Stimulated activated CD4-positive, alpha-beta T cell treated with anti-CD3 and anti-CD28 coated beads, Interleukin-4, amount 100 ng/mL, for 48 hours (primary cell): ENCODE measurements at places on chromosomes 4 and X.

DNA sequence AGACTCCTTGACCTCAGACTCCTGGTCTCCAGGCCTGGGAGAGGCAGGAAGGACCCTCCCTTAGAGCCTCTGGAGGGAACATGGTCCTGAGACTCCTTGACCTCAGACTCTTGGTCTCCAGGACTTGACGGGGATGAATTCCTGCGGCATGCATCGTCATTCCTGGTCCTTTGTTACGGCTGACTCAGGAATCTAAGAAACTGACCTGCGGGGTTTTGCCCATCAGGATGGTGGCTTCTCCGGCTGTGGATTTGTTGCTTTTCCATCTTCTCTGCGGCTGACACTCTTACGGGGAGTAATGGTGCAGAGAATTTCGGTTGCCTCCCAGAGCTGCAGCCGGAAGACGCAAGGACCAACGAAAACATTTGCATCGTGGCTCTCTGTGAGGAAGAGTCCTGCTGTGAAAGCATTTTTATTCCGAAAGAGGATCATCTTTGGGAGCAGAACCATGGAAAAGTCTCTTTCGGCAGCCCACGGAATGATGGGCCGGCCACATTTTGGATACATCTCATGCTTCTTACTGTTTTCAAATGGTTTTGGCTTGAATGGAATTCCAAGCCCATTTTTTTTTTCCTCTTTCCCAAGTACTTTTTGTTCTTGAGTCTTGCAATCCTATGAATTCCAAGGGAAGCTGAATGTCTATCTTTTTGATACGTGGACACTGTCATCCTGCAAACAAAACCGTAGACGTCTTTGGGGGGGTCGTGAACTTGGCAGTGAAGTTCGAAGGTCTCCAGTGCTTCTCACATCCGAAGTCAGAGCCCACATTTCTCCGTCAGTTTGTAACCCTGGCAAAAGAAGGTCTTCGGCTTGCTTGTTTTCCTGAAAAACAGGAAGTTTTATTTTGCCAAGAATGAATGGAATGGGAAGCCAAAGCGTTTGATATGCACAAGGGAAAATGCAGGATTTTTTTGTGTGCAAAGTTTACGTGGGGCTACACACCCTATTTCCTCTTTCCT lies 36.5 kb downstream of the SHOX start:
- no peak for DNase-seq

- DNase-seq = no peak
Measured at GRCh38 chr4:82903737-82904136, 3.2 kb downstream of the THAP9 start.

DNA sequence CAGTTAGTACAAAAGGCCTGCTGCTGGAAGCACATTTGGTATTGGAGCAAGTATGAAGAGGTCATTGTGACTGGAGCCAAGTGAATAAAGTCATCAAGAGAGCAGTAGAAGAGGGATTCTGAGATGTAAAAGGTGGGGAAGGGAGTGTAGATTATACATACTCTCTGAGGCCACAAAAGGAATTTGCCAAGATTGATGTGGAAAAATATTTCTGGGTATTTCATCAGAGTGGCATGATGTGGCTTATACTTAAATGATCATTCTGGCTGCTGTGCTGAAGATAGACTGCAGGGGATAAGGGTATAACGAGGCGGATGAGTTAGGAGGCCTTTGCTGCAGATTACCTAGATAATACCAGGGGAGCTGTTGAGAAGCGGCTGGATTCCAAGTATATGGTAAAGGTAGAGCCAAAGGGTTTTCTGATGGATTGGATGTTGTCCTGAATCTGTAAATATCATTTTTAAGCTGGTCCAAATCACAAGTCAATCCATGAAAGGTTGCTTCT lies 231.8 kb upstream of the AGA start:
- DNase-seq = no peak

- peak; percentile 16 for DNase-seq
Measured at GRCh38 chr4:6546681-6547447, 28.1 kb upstream of the MAN2B2 start.

GRCh38 chrX:154032160-154032559 lies 12.5 kb upstream of the IRAK1 start:
- no peak for DNase-seq

- DNase-seq = no peak
Measured at GRCh38 chrX:31819455-31819854, 747.6 kb upstream of the FTHL17 start.

DNA sequence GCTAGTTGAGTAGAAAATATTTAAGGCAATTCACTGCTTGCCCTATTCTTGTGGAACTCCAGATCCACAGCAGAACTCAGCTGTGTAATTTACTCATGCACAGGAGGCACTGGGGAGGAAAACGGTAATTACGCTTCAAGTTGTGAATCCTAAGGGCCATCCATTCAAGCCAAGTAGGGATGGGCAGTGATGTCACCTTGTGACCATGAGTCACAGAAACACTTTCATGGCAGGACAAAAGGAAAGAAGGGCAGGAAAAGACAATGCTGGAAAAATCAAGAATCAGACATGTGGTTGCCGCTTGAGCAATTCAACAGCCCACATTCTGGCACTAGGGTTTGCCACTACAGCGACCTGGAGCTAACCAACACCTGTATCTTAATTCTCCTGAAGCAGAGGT lies 1.4 kb downstream of the PAQR3 start:
- DNase-seq = no peak

DNA sequence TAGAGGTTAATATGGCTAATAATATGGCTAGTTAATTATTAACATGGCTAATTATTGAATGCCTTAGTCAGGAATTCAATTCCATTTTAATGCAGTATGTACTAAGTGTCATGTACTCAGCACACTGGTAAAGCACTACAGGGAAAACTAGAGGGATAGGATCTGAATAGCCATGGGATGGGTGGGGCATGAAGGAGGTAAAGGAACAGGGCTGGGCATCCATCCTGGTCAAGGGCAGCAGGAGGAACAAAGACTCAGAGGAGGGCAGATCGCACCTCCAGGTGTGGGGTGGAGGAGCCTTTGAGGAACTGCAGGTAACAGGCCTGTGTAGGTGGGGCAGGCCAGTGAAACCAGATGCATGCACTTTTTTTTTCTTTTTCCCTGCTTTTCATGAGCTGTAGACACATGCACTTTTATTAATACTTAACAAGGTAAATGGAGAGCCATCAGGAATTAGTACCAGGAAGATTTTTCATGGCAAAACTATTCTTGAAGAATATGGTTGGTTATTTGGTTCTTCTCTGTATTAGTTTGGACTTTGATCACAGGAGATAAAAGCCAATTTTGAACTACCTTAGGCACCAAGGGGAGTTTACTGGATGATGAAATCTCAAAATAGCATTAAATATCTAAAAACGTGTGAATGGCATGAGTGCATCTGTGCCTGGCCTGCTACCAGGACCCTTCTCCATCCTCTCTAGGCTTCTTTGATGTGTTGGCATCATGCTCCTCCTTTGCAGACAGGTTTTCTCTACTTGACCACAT lies 88.3 kb downstream of the CC2D2A start:
- DNase-seq = no peak

- DNase-seq = peak; percentile 34
Measured at GRCh38 chrX:131830400-131831184, 192.5 kb upstream of the STK26 start.

- no peak for DNase-seq
Measured at GRCh38 chr4:189838821-189839497, 101.7 kb upstream of the FRG1 start.

DNA sequence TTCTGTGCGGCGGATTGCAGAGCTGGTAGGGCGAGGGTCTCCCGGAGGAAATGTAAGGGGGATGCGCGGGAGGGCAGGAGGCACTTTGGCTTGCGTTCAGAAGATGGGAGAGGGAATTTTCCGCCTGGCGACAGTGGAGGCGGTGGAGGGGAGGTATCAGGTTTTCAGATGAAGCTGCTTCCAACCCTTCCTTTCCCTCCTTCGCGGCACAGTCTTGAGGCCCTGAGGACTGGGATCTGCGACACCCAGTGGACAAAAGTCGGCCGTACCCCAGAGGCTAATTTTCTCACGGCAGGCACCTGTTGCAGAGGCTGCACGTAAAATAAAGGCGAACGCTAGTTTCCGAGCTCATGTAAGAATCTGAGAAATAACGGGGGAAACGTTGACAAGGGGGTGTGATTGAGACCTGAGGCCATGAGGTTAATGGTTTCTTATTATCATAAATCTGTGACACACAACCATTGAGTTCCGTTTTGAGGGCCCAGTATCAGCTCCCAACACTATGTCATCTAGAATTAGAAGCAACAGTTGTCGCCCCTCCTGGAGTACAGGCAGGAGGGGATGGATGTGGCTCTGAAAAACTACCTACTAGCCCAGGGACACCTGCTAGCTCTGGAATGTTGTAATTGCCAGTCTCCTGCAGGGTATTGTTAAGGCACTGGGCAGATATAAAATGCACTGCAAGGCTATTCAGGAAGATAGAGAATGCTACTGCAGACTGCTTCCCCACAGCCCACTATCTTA lies 1.1 kb downstream of the ZCCHC18 start:
- peak; percentile 15 for DNase-seq

GRCh38 chrX:151725338-151725614 lies 9.3 kb upstream of the CNGA2 start:
- no peak for DNase-seq

DNA sequence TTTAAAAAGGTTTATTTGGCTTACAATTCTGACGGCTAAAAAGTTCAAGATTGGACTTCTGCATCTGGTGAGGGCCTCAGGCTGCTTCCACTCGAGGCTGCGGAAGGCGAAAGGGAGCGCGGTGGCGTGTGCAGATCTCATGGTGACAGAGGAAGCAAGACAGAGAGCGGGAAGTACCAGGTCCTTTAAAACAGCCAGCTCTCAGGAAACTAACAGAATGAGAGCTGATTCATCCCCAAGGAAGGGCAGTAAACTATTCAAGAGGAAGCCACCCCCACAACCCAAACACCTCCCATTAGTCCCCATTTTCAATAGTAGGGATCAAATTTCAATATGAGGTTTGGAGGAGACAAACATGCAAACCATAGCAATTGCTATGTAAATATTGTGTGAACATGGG lies 2144.2 kb upstream of the AGA start:
- DNase-seq = no peak

DNA sequence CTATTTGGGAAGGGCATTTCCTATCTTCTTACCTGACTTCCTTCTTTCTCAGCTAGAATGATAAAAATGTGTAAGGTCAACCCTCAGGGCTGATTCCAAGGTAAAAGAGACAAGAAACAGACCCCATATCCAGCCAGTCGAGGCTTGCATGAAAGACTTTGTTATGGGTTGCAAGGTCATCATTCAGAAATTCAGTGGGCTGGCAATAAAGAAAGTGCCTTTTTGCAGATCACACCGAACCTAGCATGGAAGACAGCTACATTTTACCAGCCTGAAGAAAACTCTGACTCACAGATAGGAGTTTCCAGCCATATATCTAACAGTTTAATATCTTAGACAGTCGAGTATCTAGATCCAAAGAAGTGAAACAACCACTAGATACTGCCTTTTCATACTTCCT lies 87.4 kb downstream of the PDGFC start:
- DNase-seq = no peak

GRCh38 chr4:86043755-86044592 lies 315.9 kb downstream of the MAPK10 start:
- no peak for DNase-seq

DNA sequence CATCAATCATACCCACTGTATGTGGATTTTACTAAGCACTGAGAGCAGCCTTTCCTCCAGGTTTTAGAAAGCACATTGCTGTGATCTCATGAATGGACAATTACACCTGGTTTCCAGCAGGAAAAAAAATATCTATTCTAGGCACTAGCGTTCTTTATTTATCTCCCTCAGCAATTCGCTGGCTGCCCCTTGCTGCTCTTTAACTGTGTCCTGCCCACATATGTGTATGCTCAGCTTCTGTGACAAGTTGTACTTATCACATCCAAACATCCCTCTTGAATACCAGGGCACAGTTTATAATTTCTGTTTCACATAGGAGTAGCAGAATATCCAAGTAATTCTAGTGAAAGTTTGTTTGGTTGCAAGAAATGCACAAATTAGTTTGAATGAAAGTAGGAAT lies 146.8 kb downstream of the USP46 start:
- DNase-seq = no peak
